Activated CD4-positive, alpha-beta T cell treated with anti-CD3 and anti-CD28 coated beads, Interleukin-2, amount 50 U/mL, for 1 hour (primary cell): ENCODE measurements at places on chromosomes 4 and X.
A peak's percentile ranks its signal among the peaks of the same experiment; 100 is the strongest.

GRCh38 chrX:3360881-3361280, 14.4 kb upstream of the MXRA5 start:
- DNase-seq: no peak

DNA sequence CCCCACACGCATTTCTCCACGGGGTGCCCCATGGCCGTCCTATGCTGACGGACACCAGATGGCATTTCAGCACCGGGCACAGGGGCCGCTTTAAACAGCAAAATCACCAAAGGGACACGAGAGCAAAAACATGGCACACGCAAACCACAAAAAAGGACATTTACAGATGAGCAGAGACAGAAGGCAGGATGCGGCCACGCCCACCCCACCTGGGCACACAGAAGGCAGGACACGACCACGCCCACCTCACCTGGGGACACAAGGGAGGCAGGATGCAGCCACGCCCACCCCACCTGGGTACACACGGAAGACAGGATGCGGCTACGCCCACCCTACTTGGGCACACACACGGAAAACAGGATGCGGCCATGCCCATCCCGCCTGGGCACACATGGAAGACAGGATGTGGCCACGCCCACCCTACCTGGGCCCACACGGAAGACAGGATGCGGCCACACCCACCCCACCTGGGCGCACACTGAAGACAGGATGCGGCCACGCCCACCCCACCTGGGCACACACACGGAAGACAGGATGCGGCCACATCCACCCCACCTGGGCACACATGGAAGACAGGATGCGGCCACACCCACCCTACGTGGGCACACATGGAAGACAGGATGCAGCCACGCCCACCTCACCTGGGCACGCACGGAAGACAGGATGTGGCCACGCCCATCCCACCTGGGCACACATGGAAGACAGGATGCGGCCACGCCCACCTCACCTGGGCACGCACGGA, 69.1 kb downstream of the FAM53A start:
- peak; percentile 20 for DNase-seq

GRCh38 chrX:69280933-69281332, 115.7 kb upstream of the PJA1 start:
- DNase-seq: no peak

DNA sequence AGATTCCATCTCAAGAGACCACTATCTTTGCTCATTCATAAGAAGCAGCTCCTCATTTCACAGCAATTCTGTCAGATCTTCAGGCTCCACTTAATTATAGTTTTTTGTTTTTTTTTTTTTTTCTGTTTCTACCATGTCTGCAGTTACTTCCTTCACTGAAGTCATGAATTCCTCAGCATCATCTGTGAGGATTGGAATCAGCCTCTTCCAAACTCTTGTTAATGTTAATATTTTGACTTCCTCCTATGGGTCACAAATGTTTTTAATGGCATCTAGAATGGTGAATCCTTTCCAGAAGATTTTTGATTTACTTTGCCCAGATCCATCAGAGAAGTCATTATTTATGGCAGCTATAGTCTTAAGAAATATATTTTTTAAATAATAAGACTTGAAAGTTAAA, 53.1 kb downstream of the BMP2K start:
- DNase-seq: no peak

- no peak for DNase-seq
Measured at GRCh38 chr4:169184686-169185085, 86.1 kb downstream of the SH3RF1 start.

DNA sequence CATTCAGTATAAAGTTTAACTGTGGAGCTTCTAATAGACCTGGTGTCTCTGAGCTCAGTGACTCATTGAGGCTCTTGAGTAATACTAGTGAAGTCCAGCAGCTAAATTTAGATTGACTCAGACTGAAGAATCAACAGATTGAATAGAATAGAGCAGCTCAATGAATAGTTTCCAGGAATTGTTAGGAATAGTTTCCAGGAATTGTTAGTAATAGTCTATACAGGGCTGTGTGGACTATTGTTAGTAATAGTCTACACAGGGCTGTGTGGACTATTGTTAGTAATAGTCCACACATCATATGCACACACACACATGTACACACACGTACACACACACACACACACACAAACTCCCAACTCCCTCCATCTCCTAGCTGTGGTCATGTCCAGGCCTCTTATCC, 3.0 kb downstream of the GIMD1 start:
- DNase-seq: no peak

DNA sequence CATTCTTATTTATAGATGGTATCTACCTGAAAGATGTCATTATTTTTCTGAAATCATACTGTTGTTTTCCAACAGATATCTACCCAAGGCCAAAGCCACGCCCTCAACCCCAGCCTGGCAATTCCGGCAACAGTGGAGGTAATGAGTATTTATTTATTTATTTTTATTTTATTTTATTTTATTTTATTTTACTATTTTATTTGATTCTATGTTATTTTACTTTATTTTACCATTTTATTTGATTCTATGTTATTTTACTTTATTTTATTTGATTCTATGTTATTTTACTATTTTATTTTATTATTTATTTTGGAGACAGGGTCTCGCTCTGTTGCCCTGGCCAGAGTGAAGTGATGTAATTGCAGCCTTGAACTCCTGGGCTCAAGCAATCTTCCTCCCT, 37.7 kb downstream of the XG start:
- no peak for DNase-seq

GRCh38 chr4:152398060-152398459, 137.8 kb downstream of the FBXW7 start:
- DNase-seq: no peak

DNA sequence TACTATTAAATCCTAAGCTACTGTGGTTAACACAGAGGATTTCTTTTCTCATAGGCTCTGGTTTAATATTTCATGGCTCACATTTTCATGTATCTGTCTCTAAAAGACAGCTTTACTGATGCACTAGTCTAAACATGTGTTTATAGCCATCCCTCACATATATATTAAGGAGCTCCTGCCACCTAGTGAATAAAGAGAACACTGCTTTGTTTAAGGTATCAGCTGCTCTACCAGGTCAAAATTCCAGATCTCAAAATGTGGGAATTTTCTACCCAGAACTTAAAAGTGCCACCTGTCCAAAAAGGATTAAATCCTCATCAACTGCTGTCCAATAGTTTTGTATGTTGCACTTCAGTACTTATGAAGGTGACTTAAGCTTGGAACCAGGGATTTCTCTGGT, 188.5 kb upstream of the TEX13C start:
- DNase-seq: no peak

GRCh38 chr4:26576231-26576739, 7.6 kb upstream of the TBC1D19 start:
- DNase-seq: no peak

DNA sequence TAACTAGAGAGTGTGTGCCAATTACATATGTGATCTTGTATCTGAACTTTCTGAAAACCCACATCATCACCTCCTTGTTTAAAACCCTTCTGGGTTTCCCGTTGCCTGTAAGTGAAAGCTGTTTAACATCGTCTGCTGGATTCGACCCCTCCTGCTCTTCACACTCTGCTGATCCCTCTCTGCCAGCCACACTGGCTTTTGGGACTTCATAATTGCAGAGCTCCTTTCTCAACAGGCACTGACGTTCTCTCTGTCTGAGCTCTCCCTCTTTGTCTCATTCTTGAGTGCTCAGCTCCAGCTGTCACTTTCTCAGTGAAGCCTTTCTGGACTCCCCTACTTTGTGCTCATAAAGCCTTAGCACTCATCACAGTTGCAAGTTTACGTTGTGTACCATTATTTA, 153.9 kb downstream of the CEP135 start:
- DNase-seq: no peak

DNA sequence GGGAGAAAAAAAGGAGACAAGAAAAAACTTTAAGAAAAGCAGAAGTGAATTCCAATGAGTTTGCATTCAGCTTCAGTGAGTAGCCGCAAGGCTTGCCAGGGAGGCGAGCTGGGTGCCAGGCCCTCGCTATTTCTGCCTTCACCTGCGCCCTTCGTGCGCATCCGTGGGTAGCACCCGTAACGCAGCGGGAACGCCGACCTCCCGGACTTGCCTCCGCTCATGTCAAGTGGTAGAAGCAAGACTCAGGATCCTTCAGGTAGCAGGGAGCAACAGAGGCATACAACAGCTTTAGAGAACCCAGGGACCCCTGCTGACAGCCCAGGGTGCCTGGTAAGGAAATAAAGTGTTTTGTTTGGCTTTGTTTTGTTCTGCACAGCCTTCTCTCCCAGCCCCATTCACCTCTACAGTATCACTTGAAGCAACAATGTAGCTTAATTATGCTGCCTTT, 140.0 kb upstream of the BCOR start:
- no peak for DNase-seq

DNA sequence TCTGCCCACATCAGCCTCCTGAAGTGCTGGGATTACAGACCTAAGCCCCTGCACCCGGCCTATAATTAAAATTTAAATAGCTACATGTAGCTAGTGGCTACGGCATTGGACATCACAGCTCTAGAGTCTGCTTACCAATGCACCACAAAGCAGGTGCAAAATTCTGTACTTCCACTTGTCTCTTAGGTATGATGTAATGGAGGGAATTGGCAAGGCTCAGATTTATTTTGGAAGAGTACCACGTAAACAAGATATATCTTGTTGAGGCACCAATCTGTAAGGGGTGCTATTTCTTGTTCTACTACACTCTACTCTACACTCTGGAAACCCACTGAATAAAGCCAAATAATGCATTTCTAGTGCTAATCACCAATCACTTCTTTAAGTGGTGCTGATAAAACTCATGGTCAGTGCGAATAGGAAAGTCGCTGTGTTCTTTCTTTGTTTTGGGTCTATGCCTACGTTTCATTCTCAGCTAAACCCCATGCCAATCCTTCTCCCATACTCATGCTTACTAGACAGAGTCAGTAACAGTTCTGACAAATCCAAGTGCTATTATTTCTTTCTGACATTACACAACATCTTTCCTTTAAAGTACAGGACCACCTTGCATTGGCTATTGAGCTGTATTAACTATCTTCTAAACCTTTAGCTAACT, 92.3 kb downstream of the GC start:
- DNase-seq: no peak

DNA sequence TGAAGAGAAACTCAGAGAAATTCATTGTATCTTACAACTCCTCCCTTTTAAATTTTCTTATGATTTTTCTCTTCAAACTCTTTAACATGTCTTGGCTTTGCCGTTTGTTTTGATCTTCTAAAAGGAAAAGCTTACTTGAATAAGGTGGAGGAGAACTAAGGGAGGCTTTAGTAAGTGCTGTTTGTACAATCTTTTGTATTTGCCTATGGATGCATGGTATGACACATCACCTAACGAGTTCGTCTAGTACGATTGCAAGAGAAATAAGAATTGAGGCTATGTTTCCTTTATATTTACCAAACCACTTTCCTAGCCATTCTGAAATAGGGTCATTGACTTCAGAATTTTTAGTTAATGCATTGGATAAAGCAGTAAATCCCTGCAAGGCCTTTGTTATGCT, 8.4 kb upstream of the BST1 start:
- DNase-seq: no peak

DNA sequence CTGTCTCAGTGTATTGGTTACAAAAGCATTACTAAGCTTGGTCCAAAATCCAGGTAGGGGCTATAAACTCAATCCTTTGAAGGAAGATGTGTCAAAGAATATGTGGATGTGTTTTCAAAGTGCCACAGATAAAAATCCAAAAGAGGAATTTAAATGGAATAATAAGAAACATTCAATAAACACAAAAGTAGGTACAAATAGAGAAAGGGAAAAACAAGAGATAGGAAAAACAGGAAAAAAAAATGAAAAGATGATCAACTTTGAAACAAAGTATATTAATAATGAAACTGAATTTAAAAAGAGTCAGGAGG, 64.0 kb downstream of the PPP4R3C start:
- DNase-seq: no peak

DNA sequence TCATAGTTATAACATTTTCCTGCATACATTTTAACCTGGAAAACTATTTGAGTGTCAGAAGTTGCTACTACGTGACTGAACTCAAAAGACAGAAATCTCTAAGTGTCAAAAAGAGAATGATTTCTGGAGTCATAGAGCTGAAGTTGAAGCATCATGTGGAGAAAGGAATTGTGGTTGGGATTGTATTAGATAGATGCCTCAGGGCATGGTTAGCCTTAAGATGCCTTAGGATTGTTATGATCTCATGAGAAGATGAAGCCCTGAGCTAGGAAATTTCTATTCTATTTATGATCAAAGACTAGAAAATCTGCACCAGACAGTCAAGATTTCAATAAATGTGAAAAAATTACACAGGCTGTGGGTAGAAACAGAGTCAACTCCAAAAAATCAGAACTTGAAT, 20.2 kb downstream of the EPGN start:
- no peak for DNase-seq

- DNase-seq: no peak
Measured at GRCh38 chrX:130623518-130623917, 221.7 kb downstream of the RBMX2 start.

GRCh38 chr4:87042986-87043820, 108.4 kb downstream of the AFF1 start:
- DNase-seq: no peak

DNA sequence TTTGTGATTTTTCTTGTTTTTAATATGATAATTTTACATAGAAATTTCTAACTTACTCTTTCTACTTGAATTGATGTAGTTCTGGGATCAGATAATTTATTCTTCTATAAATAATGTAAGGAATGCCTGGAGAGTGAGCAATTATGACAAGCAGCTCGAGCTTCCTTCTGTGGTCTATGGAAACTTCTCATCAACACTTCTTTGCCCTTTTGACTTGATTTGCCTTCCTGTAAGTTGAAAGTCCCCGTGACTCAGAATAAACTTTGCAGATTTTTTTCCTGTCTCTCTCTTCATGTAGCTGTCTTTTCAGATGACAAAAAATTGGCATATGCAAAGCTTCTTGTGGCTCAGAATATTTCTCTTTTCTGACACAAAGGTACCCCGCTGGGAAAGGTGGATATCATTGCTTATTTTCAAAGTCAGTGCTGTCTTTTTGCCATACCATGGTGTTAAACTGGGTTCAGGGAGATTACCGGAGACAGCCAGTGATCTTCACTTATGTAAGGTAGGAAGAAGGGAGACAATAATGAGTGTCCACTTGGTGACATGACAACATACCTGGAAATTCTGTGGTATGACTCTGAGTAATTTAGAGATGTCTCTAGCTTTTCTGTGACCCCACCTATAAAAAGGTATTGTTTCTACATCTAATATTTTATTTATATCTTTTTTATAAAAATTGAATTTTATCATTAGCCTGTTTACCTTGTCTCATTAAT, 278.6 kb upstream of the GNPDA2 start:
- no peak for DNase-seq

GRCh38 chr4:117357437-117357836, 272.1 kb upstream of the TRAM1L1 start:
- DNase-seq: no peak

- no peak for DNase-seq
Measured at GRCh38 chr4:6189511-6189910, 10.8 kb downstream of the JAKMIP1 start.
